ENCODE measurements at places on chromosomes 2 and 18.
A peak's percentile ranks its signal among the peaks of the same experiment; 100 is the strongest.

DNA sequence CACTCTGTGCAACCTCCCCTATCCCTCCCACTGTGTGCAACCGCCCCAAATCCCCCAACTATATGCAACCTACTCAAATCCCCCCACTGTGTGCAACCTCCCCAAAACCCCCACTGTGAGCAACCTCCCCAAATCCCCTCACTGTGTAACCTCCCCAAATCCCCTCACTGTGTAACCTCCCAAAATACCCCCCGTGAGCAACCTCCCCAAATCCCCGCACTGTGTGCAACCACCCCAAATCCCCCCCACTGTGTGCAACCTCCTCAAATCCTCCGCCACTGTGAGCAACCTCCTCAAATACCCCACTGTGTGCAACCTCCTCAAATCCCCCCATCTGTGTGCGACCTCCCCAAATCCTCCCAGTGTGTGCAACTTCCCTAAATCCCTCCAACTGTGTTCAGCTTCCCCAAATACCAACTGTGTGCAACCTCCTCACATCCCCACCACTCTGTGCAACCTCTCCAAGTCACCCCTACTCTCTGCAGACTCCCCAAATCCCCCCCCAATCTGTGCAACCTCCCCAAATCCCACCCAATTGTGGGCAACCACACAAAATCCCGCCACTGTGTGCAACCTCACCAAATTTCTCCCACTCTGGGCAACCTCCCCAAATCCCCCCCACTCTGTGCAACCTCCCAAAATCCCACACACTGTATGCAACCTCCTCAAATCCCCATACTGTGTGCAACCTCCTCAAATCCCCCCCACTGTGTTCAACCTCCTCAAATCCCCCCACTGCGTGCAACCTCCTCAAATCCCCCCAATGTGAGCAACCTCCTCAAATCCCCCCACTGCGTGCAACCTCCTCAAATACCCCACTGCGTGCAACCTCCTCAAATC, 114.1 kb downstream of the TPO start:
- no peak for DNase-seq

- DNase-seq = no peak
These were observed 31.1 kb downstream of the HK2 start for GRCh38 chr2:74864728-74865722.

GRCh38 chr2:127220102-127220767, at the start of gene CYP27C1:
Gene CYP27C1 (minus strand): TSS chr2:127220299. CDS start chr2:127220270, 29 bp downstream.
- no peak for DNase-seq

DNA sequence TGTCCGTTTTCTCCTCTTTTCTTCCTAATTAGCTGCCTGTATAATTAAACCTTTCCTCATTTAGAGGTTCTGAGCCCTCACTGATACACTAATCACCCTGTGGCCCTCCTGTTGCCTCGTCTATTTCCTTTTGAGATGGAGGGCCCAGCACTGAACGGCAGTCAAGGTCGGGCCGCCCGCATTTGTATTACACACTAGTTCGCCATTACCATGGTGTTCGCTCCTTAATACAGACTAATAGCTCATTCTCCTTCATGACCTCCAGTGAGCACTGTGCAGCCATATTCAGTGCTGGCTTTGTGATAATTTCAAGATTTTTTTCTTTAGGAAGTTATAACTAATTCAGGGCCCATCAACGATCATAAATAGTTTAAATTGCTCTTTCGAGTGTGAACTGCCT, 64.1 kb downstream of the SLC4A3 start:
- no peak for DNase-seq

DNA sequence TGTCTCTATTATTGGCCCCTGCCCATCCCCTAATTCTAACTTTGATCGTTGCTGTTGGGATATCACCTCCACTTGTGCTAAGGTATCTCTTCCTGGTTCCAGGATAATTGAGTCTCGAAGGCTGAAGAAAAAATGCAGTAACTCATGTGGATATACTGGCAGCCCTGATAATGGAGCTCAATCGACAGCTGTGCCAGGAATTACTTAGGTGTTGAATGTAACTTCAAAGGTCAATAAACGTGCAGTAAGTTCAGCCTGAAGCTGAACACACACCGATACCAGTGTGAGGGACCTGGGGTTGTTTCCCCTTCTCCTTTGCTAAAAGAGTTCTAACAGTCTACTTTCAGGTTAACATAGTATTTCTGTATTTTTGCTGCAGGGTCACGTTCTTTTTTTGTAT, 11.9 kb upstream of the REG3G start:
- DNase-seq = no peak

GRCh38 chr2:157185476-157186227, 71.9 kb upstream of the GALNT5 start:
- no peak for DNase-seq

DNA sequence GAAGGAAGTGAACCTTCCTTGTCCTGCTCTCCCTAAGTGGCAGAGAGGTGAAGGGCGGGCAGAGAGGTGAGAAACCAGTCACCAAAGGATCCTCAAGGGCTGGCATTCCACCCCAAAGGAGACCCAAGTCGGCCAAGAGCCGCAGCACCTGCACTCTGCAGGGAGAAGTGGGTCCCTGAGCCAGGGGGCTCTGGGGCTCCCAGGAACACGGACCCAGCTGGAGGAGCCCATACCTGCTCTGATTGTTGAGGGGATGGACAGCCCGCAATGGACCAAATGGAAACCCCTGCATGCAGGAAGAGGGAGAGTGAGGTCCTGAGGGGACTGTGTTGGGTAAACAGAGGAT, 233.3 kb downstream of the ATAD2B start:
- no peak for DNase-seq

- DNase-seq = no peak
These were observed 28.0 kb downstream of the STAT4 start for GRCh38 chr2:191122638-191123294.

DNA sequence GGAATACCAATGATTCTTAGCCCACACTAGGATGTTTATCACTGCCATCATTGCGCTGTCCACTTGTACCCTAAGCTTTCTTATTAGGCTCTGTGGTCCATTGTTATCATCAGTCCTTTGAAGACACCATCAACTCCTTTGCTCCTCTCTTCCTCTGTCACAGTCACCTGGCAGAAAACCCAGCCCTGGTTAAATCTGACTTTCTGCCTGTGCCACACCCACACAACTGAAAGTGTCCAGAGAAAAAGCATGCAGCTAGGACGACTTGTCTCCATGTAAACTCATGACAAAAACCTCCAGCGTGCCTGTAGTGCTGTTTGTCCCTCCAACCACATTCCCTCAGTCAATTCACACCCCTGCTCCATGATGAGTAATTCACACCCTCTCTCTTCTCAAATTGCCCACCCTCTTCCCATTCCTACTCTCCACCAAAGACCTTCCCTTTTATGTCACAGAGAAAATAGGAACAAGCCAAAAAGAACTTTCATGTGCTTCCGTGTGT, 297.4 kb upstream of the MGAT5 start:
- no peak for DNase-seq

- no peak for DNase-seq
These were observed 46.7 kb downstream of the GPC1 start for GRCh38 chr2:240482141-240482540.

DNA sequence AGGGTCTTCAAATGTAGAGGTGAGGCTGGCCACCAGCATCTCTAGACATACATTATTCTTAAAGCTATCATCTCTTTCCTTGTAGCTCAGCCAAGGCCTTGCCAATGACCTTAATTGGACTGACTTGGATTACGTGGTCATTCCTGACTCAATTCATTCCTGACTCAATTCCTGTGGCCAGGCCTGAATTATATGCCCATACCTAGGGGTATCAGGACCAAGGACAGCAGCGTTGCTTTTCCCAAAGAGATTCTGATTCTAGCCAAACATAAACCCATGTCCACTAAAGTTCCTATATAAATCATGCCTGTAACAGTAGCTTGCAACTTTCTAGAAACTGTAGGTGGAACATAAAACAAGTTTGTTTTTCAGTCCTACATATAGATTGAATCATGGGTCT, 231.7 kb downstream of the ARL6IP6 start:
- no peak for DNase-seq

- DNase-seq = no peak
These were observed 52.6 kb upstream of the NEMP2 start for GRCh38 chr2:190587106-190587505.

DNA sequence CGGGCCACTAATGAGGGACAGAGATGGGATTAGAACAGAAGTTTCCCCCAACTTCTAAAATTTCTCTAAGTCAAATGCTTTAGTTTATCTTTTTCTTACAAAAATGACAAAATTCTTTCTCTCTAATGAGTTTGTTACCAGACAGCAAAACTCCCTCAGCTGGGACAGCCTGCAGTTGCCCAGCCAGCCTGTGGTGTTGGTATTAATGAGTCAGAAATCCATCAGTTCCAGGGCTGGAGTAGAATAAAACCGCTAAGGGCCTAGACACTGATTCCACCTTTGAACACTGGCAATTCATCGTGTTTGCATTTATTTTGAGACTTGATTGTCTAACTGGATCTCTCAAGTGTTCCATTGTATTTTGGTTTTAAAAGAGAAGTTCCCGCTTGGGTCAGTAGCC, 38.3 kb upstream of the SMAD2 start:
- no peak for DNase-seq

DNA sequence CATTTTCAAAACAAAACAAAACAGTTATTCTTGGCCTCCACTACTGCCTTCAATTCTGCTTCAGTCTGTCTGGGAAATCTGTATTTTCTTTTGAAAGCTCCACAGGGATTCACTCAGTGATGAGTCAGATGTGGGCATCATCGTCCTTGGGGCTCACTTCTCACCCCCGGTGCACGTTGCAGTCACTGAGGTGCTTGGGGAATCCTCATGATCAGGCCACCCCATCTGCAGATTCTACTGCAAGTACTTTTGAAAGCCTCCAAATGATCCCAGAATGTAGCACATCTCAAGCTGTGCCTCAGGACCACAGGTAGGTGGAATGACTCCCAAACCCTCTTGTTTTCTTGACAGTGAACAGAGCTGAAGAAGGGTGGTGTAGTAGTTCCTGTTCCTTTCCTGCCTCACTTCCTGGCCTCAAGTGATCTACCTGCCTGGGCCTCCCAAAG, 34.3 kb downstream of the LPIN2 start:
- no peak for DNase-seq

DNA sequence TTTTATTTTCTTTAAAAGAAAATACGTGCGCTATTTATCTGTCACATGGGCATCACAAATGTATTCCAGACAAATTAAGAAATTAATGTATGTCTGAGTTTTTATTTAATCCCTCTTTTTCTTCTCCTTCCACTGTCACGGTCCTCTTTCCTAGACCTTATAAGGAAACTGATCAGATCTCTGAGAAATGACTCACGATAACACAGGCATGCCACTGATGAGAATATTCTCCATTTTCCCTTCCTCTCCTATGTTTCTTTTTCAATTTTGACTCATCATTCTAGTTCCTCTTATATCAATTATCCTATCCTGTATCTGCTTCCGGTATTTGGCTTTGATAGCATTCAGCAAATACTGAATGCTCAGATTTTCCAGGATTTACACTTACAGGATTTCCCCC, 121.8 kb downstream of the DSC3 start:
- DNase-seq = no peak

DNA sequence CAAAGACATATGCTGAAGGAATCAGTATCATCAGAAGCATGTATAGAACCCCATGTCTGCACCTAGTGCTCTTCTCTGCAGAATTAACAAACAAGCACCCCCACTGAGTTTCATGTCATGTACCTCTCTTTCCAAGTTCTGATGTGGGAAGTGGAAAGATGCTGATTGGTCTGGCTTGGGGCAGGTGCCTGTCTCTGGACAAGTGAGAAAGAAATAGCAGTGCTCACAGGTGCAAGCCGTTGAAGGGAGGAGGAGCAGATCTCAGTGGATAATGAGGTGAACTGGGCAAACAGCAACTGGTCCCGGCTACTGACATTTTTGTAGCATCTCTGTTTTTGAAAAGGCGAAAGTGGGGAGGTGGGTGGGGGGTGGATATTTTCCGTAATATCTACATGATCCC, 17.5 kb upstream of the ACVR1 start:
- no peak for DNase-seq

DNA sequence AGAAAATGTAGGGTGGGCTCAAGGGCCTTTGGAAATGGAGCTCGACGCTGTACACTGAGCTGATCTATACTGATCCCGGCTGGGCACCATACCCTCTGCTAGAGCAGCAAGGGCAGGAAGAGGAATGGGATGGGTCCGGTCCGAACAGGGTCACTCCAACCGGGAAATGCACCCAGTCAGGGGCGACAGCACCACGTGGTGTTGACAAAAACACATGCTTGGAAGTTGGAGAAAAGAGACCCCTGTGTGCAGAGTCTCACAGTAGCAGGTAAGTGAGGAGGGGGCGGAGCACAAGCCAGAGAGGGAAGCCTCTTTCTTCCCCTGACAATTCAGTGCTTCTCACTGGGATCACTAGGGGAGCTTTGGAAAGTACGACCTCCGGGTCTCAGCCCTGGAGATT, 84.1 kb upstream of the ASB18 start:
- no peak for DNase-seq

GRCh38 chr18:36527740-36528455, 230.4 kb downstream of the FHOD3 start:
- no peak for DNase-seq

GRCh38 chr2:9715238-9715637, 84.4 kb upstream of the YWHAQ start:
- DNase-seq = no peak

DNA sequence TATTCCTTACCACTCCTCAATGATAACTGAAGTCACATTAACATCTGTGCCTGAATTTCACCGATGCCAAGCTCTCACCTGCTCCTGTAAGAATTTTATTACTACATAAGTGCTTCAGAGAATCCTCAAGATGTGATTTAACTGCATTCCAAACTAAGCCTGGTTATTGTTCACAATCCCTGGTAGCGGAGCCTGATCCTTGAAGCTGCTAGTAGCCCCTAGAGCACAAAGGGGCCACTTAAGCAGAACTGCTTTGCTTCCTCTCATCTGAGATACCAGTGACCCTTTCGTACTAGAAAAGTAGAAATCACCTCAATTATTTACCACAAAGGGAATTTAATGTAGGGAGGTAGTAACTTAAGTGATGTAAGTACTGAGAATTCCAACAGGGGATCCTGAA, 529.6 kb downstream of the CPS1 start:
- DNase-seq = no peak

GRCh38 chr2:232949016-232949415, 64.0 kb downstream of the NGEF start:
- no peak for DNase-seq

DNA sequence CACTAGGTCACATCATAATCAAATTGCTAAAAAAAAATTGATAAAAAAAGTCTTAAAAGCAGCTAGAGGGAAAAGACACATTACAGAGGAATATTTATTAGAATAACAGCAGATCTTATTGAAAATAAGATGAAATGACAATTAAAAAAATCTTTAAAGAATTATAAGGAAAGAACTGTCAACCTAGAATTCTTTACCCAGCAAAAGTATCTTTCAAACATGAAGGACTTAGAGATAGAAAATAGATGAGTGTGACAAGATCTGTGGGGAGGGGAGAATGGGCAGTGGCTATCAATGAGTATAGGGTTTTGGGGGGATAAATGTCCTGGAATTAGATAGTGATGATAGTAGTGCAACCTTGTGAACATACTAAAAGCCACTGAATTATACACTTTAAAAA, 26.5 kb upstream of the RNF103 start:
- no peak for DNase-seq

GRCh38 chr2:15539999-15540398, 21.1 kb downstream of the NBAS start:
- peak; percentile 57 for DNase-seq

- no peak for DNase-seq
These were observed 408.4 kb upstream of the SALL3 start for GRCh38 chr18:78571063-78571785.

- no peak for DNase-seq
These were observed 57.9 kb upstream of the CXCR4 start for GRCh38 chr2:136175868-136176267.

Measured in OCI-LY7 (cell line).